ENCODE measurements at places on chromosomes 5 and 9.
A peak's percentile ranks its signal among the peaks of the same experiment; 100 is the strongest.

DNA sequence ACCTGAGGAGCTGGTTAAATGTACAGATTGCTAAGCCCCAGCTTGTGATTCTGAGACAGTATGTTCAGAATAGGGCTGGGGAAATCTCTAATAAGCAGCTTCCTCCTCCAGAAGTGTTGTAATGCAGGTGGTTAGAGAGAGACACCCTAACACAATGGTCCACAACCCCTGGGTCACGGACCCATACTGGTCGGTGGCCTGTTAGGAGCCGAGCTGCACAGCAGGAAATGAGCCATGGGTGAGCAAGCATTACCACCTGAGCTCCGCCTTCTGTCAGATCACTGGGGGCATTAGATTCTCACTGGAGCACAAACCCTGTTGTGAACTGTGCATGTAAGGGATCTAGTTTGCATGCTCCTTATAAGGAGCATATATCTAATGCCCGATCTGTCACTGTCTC lies 61.8 kb downstream of the SLC36A1 start:
- DNase-seq, result peak; percentile 1

DNA sequence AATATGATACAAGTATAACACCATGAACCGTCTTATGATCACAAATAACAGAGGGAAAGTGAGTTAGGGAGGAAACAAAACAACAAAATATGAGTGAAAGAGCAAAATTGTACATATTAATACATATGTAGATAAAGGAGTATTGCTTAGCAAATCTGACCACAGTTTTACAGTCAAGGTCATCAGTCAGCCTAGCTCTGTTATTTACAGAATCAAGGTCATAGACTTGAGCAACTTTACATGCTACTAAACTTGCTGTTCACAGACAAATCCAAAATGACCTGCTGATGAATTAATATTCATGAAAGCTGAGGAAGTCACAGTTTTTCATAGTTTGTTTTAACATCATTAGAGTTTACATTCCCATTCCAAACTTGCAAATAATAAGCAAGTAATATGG lies 1387.7 kb upstream of the ACO1 start:
- no peak for DNase-seq

DNA sequence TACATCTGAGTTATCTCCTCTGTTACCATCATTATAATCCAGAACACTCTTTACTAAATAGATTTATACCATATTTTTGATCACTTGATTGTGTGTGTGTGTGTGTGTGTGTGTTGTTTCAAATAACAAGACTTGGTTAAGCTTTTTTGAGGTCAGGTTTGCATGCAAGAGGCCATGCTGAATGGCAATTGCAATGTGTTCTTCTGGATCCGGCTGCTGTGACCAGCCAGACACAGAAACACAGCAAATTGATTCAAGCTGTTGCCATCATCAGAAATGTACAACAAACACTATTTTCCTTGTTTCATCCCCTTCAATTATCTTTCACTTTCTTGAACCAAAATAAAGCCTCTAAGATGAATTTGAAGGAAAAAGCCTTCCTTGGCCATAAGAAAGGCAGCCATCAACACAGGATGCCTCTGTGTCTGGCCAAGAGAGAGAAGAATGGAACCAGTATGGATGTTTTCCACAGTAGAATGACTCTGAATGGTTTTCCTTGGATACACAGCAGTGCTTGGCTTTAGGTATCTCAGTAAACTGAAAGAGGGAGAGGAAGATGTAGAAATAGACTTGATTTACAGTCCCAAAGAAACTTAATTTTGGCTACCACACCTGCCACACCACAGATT lies 53.9 kb downstream of the DPYSL3 start:
- no peak for DNase-seq

GRCh38 chr5:105504-106070 lies 13.6 kb downstream of the PLEKHG4B start:
- no peak for DNase-seq

DNA sequence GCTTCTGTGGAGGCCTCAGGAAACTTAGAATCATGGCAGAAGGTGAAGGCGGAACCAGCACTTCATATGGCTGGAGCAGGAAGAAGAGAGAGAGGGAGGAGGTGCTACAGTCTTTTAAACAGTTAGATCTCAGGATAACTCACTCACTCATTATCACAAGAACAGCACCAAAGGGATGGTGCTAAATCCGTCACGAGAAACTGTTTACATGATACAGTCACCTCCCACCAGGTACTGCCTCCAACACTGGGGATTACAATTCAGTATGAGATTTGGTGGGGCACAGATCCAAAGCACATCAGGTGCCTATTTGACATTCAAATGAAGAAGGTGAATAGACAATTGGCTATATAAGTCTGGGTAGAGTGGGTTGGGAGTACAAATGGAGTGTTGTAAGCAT lies 35.2 kb downstream of the FKTN start:
- no peak for DNase-seq

DNA sequence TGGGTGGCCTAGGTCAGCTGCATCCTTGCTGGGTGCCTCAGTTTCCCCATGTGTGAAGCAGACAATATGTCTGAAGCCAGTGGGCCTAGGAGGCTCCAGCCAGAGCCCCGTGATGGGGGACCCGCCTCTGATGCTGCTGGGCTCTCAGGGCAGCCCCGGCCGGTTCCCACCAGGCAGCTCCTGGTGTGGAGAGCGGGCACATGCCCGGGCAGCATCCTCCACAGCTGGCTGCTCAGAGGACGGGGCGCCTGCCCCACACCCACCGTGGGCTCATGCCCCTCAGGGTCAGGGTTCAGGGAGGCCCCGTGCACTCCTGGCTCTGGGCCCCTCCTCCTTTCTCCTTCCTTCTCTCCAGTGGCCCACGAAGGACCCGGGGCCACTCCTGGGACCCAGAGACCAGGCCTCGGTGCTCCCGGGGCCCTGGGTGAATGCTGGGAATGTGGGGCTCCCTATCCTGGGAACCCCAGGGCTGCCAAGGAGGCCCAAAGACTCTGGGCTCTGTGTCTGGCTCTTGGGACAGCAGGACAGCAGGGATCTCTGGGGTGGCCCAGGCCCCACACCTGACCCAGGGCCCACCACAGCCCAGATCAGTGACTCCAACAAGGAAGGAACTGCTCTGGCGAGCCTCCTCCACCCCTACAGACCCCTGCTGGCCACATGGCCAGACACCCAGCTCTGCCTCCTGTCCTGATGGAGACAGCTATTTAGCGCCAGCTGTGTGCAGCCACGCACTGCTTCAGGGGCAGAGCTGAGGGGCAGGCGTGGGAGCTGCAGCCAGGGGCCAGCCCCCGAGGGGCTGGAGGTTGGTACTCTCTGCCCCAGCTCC lies 39.5 kb upstream of the EGFL7 start:
- no peak for DNase-seq

DNA sequence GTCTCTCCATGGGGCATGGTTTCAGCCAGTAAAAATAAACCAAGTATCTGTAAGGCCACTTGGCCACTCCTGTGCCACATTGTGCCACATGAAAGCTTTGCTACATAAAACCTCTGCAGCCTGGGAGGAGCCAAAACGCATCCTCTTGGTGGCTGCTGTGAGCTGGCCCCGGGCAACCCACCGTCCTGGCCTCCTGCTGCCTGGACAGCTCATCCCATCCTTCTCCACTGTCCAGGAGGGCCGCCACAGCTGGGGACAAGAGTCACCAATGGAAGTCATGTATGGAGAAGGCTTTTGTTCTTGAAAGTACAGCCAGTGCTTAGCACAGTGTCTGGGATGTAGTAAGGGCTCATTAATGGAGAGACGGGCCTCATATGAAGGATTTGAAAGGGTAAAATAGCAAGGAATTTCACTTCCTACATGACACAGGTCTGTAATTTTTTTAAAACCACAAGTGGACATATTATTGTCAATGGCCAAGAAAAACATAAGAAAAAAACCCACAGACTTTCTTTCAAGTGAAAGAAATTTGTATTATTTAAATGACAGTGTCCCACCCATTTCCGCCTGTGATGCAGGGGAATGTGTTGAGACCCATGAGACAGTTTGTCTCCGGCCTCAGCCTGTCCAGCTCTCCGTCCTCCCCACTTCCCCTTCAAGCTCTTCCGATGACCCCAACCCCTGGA lies 6.6 kb downstream of the PTGES start:
- no peak for DNase-seq
